ENCODE measurements at places on chromosomes 5 and 9.

- DNase-seq = no peak
These were observed 22.9 kb upstream of the ADAM19 start for GRCh38 chr5:157598350-157598936.

DNA sequence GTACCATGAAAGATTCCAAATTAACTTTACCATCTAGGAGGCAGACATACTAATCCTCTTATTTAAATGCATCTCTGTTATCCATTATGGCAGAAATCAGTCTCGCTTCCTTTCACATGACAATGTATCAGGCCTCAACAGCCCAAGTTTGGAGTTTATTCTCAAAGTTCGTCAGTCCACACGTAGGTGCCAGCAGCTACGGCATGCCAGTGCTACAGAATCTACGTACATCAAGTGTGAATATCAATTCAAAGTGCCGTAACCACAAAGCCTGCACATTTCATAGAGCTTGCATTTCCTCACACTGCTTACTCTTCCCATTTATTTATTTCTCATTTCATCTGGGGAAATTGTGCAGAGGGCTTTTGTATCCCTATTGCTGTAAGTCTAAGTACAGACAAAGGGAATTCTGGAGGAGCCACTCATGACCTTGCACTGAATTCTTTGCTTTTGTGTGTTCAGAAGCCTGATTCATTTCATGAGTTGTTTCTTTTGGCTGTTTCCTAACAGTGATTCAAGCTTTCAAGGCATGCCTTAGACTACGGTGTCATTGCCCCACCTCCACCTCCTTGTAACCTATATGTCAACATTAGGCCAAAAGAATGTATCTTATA is 10.0 kb downstream of the ENC1 start:
- DNase-seq = no peak

DNA sequence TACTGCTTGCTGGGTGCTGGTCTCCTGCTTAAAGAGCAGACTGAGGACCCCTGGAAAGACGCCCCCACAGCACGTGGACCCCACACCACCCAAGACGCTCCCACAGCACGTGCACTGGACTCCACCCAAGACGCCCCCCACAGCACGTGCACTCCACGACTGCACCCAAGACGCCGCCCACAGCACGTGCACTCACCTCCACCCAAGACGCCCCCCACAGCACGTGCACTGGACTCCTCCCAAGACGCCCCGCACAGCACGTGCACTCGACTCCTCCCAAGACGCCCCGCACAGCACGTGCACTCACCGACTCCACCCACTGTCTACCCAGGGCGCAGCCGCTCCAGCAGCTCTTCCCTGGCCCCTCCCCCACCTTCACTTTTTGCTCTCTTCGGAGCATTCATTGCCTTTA is 50.5 kb downstream of the EHMT1 start:
- no peak for DNase-seq

DNA sequence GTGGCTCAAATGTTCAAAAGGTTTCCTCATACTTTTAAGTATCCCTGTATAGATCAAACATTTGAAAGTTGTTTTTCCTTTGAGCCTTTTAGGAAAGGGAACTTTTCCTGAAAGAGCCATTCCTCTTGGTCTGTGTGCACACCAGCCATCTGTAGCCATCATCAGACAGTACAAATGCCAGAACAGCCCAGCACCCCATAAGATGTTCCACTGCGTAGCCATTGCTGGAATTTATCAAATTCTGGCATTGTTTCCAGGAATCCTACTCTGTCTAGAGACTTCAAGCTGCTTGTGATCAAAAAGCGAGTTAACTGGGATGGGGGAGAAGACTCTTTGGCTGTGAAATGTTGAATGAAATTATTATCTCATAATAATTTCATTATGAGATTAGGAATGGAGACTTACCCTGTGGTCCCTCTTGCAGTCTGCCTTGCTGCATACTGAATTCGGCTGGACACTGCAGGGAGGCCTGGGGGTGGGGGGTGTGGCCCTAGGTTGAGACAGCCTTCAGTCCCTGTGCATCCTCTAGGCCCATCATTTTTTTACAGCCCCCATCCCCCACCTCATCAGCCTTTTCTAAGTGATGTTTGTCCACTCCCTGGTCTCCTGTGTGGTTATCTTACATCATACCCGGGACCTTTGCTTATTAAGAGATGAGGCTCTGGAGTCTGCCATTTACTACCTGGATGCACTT is 99.8 kb downstream of the RALGPS1 start:
- no peak for DNase-seq

GRCh38 chr9:20610591-20610990 is 11.7 kb downstream of the MLLT3 start:
- no peak for DNase-seq

GRCh38 chr9:93574900-93575795 is 1.2 kb upstream of the PHF2 start:
- DNase-seq = no peak

- no peak for DNase-seq
These were observed 11.7 kb upstream of the IFNA5 start for GRCh38 chr9:21316860-21317259.

- DNase-seq = no peak
These were observed 21.9 kb downstream of the CRHBP start for GRCh38 chr5:76974785-76975184.

All from sciatic nerve (tissue), 2 donors.